ENCODE measurements at places on chromosomes 11 and 22.

GRCh38 chr11:103970701-103971249 is 65.7 kb upstream of the DDI1 start:
- DNase-seq = no peak

- no peak for DNase-seq
Measured at GRCh38 chr11:11876458-11876857, 34.7 kb downstream of the USP47 start.

DNA sequence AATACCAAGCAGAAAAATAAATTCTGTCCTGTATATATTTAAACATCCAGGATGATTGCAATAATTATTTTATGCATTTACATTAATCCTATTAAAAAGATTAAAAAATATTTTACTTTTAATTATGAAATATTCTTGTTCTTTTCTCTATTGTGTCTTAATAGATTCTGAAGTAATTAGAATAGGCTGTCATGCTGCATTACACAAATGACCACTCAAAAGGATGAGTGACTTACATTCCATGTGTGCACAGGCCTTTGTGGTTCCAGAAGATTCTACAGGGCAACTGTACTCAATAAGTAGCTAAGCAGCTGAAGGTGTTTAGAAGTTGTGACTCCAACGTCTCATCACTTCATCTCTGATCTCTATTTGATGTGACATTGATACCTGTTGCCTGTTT is 745.9 kb upstream of the CCDC179 start:
- no peak for DNase-seq

DNA sequence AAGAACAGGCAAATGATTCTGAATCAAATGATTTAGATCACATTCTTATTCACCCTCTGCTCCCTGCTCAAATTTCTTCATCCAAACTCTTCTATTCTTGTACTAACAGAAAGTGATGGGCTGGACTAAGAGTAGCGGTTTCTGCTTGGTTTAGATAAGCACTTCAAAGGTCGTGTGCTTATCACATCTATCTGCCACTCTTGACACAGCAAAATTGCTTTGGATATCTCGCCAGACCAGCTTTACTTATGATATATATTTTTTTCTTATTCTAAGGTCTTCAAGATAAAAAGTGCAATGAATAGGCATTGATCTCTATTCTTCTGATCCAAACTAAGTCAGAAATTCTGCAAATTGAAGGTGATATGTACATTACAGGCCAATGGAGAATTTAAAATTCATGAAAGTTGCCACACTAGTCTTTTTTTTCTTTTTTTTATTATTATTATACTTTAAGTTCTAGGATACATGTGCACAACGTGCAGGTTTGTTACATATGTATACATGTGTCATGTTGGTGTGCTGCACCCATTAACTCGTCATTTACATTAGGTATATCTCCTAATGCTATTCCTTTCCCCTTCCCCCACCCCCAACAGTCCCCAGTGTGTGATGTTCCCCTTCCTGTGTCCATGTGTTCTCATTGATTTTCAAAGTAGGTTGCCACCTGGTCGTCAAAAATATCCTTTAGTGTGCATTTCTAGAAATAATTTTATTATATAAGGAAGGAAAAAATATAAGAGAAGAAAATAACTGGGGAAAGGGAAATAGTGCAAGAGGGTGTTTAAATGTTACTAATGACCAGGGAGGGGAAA is 1941.0 kb upstream of the RAG2 start:
- DNase-seq = no peak

DNA sequence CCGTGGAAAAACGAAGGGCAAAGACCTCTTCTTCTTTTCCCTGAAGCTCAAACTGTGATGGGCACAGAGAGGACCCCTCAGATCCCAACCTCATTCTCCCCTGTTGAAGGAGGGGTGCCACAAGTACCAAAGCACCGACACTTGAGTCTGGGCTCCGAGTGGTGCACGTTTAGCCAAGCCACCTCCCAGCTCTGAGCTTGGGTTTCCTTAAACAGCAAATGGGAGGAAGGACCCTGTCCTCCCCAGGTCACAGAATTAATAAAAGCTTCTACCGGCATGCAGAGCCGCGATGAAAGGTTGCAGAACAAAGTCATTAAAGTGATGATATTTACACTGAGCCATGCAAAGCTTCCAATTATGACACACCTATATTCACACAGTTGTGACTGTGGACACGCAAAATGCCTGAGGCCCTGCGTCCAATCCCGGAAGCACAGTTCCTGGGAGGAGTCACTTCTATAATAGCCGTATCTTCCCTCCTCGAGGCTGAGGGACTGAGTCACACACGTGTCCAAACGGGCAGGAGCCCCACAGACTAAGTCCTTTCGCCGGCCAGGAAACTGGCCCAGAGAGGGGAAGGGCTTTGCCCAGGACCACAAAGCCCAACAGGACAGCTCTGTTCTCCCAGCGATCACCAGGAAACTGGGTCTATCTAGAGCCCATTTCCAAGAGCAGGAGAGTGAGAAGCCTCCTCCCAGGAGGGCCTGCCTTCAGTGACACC is 922 bp upstream of the CSNK1E start:
- no peak for DNase-seq

DNA sequence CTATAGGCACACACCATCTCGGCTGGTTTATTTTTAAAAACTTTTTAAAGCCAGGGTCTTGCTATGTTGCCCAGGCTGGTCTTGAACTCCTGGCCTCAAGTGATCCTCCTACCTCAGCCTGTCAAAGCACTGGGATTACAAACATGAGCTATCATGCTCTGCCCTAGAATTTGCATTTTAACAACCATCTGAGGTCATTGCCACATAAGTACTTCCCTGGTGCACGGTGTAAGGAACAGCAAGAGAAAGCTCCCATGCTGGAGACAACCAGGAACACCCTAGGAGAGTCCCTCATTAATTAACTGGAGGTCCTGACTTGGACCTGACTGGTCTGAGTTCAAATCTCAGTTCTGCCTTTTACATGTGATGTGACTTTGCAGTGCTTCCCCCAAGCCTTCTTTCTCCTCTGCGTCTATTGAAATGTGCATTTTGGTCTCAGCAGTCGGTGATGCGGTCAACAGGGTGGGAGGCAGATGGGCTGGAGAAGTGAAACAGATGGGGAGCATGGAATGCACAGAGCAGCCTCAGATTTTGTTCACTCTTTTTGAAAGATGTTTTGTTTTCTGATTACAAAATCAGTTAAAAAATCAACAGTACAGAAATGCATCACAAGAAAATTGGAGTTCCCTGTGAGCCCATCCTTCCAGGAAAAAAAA is 146.5 kb downstream of the MYO18B start:
- no peak for DNase-seq

DNA sequence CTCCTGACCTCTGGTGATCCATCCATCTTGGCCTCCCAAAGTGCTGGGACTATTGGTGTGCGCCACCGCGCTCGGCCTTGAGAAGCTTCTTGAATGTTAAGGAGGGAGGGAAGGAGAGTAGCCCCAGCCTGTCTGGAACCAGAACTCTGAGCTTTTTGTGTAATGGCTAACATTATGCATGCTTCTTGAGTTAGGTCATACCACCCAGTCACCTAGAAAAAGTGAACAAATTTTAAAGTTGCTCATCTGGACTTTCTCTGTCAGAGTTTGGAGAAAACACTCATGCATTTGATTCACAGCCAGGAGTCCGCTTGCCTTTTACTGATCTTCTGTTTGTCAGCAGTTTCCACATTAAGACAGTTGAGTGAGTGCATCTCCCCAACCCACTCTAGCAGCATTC is 82.1 kb downstream of the PPP6R3 start:
- no peak for DNase-seq

- no peak for DNase-seq
Measured at GRCh38 chr11:115885535-115886421, 381.6 kb upstream of the CADM1 start.

Measured in GM12864 (cell line).